ENCODE measurements at places on chromosomes 11 and 22. TPM values are rescaled to one million over a fixed set of nuclear protein-coding genes. Genes with fewer than 3 reads are reported as not detected.

P2RY6 gene
- polyA plus RNA-seq: 0.95 TPM

- no peak for DNase-seq
These were observed 1.9 kb downstream of the TEAD1 start for GRCh38 chr11:12675951-12676711.

LDLRAD3 gene
- polyA plus RNA-seq: 23.0 TPM

DNA sequence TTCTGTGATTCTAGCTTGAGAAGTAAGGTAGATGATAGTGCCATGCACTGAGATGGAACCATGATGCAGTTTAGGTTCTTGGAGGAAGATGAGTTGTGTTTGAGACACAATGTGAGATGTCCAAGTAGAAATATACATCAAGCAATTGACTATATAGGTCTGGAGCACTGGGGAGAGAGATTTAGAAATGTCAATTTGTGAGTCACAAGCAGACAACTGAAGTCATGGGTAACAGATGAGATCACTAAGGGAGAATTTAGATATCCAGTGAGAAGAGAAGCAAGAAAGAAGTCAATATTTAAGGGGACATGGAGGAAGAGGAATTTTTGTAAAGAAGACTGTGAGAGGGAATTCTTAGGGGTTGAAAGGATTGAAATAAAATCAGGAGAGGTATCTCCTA is 65.1 kb upstream of the RRAS2 start:
- DNase-seq: no peak

C11orf65 gene
- polyA plus RNA-seq: 3.2 TPM

LRRN4CL gene
- 9.5 TPM for polyA plus RNA-seq
